GM23338 (cell line): ENCODE measurements at places on chromosomes 4 and X. TPM values are rescaled to one million over a fixed set of nuclear protein-coding genes. Genes with fewer than 3 reads are reported as not detected.
A peak's percentile ranks its signal among the peaks of the same experiment; 100 is the strongest.

- peak; percentile 60 for DNase-seq
- no peak overlapping the region for H3K4me3 ChIP-seq
- no peaks in the 10 kb centered on the region for H3K27me3 ChIP-seq
- H3K27ac ChIP-seq: no peak overlapping the region
- no peaks in the 10 kb centered on the region for H3K36me3 ChIP-seq
- no peaks in the 10 kb centered on the region for H3K4me1 ChIP-seq
Measured at GRCh38 chr4:130808492-130808891, 1712.5 kb downstream of the C4orf33 start.

GRCh38 chrX:139844884-139845283 is 88.0 kb downstream of the ATP11C start:
- no peak for DNase-seq
- no peaks in the 10 kb centered on the region for H3K27me3 ChIP-seq
- H3K27ac ChIP-seq: no peak overlapping the region
- peaks cover 18% of the 10 kb centered on the region for H3K4me1 ChIP-seq
- H3K36me3 ChIP-seq: no peaks in the 10 kb centered on the region

DNA sequence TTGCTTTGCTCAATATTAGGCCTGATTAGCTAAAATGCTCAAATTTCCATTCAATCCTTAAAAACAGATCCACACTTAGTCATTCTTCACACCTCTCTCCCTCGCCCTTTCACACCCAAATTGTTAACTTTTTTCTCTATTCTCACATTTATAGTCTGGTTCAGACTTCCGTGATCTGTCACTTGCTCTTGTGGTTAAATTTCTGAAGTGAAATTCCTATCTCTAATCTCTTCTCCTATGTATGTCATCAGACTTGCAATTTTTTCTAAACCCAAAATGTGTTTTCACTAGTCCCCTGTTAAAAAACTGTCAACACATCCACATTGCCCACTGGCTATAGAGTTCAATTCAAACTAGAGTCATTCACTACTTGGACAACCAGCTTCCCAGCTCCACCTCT is 63.2 kb downstream of the SNCA start:
- H3K27ac ChIP-seq: no peak overlapping the region
- H3K27me3 ChIP-seq: no peaks in the 10 kb centered on the region
- no peak for DNase-seq
- no peaks in the 10 kb centered on the region for H3K36me3 ChIP-seq

GRCh38 chrX:68648960-68649359 is 1.5 kb downstream of the STARD8 start:
- H3K36me3 ChIP-seq: no peaks in the 10 kb centered on the region
- peaks cover 12% of the 10 kb centered on the region for H3K4me1 ChIP-seq
- H3K27ac ChIP-seq: 0 out of 2 replicates have a peak overlapping the region, but pooled peaks have one; percentile 17
- peak; percentile 77 for DNase-seq
- H3K27me3 ChIP-seq: 0 out of 2 replicates have a peak, but pooled peaks cover 5% of the 10 kb centered on the region

DNA sequence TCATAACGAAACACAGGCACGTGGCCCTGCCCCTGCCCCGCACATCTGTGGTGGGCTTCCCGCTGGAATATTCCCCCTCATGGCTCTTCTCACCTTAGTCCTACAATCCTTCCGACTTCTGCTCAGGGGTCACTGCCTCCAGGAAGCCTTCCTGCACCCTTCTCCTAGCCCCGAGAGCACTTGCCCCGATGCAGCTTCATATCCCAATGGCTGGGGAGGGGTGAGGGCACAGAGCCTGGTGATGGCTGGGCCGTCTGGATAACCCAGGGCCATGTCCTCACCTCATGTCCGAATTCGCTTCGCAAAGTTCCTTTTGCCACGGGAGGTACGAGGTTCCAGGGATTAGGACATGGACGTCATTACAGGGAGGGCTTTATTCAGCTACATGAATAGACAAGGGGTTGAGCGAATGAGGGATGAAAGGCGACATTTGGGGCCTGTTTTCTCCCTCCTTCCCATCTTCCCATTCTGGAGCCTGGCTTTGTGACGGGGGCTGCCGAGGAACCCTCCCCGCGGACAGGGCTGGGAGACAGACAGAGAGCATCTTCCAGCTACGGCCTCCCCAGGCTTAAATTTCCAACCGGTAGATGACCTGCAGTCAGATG is 35.5 kb upstream of the HMX1 start:
- no peak overlapping the region for H3K27ac ChIP-seq
- no peaks in the 10 kb centered on the region for H3K27me3 ChIP-seq
- H3K4me1 ChIP-seq: no peaks in the 10 kb centered on the region
- no peak overlapping the region for H3K4me3 ChIP-seq
- no peaks in the 10 kb centered on the region for H3K36me3 ChIP-seq

DNA sequence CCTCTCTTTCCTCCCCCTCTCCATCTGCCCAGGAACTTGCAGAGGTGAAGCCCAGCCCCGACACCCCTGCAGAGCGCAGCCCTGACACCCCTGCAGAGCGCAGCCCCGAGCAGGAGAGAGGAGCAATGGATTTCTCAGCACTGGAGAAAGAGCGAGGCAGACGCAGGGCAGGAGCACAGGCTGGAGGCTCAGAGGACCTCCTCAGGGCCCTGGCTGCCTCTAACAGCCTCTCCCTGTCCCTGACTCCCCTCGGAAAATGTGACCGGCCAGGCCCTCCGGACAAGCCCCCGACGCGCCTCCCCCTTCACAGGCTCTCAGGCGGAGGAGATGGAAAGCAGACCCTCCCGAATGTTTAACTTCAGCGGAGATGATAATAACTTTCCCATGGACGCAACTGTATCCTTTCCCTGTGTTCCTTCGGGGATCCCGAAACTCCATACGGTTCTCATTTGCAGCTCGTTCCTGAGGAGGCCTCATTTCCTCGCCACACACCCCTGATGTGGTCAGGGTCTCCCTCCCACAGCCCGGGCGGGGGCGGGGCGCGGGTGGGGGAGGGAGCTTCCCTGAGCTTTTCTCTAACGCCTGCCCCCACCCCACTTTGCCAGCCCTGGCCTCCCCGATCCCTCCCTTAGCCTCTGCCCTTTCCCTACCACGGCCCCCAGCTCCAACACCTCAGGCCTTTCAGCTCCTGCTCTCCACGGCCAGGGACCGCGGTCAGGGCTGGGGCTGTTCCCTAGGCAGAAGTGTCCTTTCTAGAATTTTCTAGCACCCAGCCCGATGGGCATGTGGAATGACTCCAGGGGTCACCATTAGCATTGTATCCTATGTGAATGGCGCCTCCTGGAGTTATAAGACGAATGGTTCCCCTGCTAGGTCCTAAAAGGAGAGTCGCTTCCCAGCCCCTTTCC is 201.1 kb upstream of the BCOR start:
- H3K4me1 ChIP-seq: no peaks in the 10 kb centered on the region
- no peak overlapping the region for H3K4me3 ChIP-seq
- H3K36me3 ChIP-seq: no peaks in the 10 kb centered on the region
- peak; percentile 74 for DNase-seq
- no peaks in the 10 kb centered on the region for H3K27me3 ChIP-seq
- no peak overlapping the region for H3K27ac ChIP-seq

DNA sequence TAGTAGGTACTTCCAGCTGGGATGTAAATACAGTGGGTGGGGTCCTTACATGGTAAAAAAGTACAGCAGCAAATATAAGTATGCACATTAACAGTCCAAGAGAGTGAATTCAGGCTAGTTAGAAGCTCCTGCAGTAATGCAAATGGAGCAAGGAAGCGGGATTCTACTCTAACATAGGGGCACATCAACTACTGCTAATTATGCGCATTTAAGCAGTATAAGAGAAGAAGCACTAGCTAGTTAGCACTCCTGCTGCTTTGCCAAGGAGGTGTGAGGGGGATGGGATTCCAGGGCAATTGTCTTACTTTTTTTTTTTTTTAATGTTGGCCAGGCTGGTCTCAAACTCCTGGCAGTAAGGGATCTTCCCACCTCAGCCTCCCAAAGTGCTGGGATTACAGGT is 284.1 kb downstream of the CHIC1 start:
- peak overlapping the region; percentile 17; the same call in 1 of the 2 replicates for H3K27ac ChIP-seq
- no peaks in the 10 kb centered on the region for H3K27me3 ChIP-seq
- DNase-seq: peak; percentile 66
- H3K36me3 ChIP-seq: 0 out of 2 replicates have a peak, but pooled peaks cover 2% of the 10 kb centered on the region
- no peak overlapping the region for H3K4me3 ChIP-seq

GRCh38 chr4:61036071-61036684 is 163.9 kb upstream of the ADGRL3 start:
- no peak for DNase-seq
- no peaks in the 10 kb centered on the region for H3K36me3 ChIP-seq
- no peaks in the 10 kb centered on the region for H3K27me3 ChIP-seq
- H3K4me3 ChIP-seq: no peak overlapping the region
- no peak overlapping the region for H3K27ac ChIP-seq

DNA sequence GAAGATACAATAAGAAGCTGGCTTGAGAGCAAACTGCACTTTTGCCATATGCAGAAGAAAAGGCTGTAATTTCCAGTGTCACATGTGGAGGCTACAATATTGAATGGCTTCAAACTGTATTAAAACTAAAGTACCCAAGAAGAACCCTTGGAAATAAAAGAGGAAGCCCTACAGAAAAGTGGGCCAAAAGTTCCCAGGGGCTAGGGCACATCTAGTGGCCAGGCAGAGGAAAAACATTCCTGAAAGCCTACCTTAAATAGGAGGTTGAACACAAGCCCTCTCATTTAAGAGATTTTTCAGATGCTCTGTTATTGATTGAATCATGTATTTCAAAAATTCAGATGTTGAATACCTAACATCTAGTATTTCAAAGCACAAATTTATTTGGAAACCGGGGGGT is 40.6 kb upstream of the PRDX4 start:
- DNase-seq: peak; percentile 22
- no peaks in the 10 kb centered on the region for H3K36me3 ChIP-seq
- no peak overlapping the region for H3K27ac ChIP-seq
- H3K4me1 ChIP-seq: no peaks in the 10 kb centered on the region
- no peak overlapping the region for H3K4me3 ChIP-seq

GRCh38 chrX:23381099-23382087 is 46.7 kb downstream of the PTCHD1 start:
- H3K27ac ChIP-seq: peak overlapping the region; percentile 59; the same call in 1 of the 2 replicates
- peaks cover 8% of the 10 kb centered on the region for H3K4me1 ChIP-seq
- H3K36me3 ChIP-seq: no peaks in the 10 kb centered on the region

GRCh38 chr4:52604215-52604614 is 54.9 kb downstream of the USP46 start:
- H3K4me3 ChIP-seq: no peak overlapping the region
- peaks cover 18% of the 10 kb centered on the region for H3K36me3 ChIP-seq
- no peak overlapping the region for H3K27ac ChIP-seq
- no peak for DNase-seq
- H3K27me3 ChIP-seq: no peaks in the 10 kb centered on the region

DNA sequence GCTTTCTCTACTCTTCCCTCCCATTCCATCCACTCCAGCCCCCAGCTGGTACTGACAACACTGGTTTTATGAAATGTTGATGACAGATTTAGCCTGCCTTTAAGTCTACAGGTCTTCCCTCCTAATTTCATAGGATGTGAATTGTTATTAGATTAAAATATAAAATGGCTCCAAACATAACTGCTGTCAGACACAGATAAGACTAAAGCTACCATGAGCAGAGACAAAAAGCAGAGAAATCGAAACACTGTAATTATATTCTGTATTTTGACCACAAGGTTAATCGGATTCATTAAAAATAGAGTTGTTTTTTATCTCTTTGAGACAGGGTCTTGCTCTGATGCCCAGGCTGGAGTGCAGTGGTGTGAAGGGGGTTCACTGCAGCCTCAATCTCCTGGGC is 28.3 kb downstream of the SEC24D start:
- H3K27me3 ChIP-seq: no peaks in the 10 kb centered on the region
- H3K36me3 ChIP-seq: peaks cover 26% of the 10 kb centered on the region
- H3K4me1 ChIP-seq: peaks cover 10% of the 10 kb centered on the region; the same call in 1 of the 2 replicates
- H3K4me3 ChIP-seq: no peak overlapping the region

DNA sequence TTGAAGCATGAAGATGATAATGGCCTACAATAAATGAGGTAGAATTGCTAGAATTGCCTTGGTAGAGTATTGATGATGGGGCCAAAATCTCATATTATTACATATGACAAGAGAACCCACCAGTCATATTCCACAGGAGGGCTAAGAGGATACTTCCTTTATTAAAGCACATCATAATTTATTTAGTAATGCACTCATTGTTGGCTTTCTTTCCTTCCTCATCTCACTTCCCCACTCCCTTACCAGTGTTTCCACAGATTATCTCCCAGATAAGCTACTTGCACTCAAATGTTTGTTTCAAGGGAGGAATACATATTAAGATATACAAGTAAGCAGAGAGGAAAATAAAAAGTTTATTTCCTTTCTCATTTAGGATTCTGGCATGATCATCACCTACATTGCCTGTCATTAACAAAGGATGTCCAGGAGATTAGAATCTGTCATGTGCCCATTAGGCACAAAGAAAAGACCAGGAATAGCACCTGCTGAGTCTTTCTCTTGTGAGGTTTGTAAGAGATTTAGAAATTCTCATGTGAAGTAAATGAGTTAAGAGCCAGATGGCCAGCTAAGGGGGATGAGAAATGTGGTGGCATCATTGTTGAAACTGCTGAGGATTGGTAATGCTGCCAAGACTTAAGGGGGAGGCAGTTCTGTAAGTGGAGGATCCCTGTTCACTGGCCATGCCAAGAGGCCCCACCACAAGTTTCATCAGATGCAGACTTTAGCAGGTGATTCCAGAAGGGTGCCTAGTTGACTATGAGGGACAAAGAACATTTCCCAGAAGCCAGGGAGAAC is 52.4 kb upstream of the PRDM8 start:
- no peaks in the 10 kb centered on the region for H3K27me3 ChIP-seq
- H3K4me1 ChIP-seq: no peaks in the 10 kb centered on the region
- H3K36me3 ChIP-seq: no peaks in the 10 kb centered on the region
- no peak for DNase-seq
- H3K27ac ChIP-seq: no peak overlapping the region

GRCh38 chrX:153336121-153336894 is 2.4 kb downstream of the ZNF275 start:
- no peaks in the 10 kb centered on the region for H3K27me3 ChIP-seq
- H3K27ac ChIP-seq: no peak overlapping the region
- H3K4me3 ChIP-seq: no peak overlapping the region
- peaks cover 12% of the 10 kb centered on the region; the same call in 1 of the 2 replicates for H3K4me1 ChIP-seq
- H3K36me3 ChIP-seq: no peaks in the 10 kb centered on the region
- no peak for DNase-seq

GRCh38 chr4:128604840-128605239 is 204.7 kb upstream of the JADE1 start:
- no peak for DNase-seq
- H3K4me1 ChIP-seq: peaks cover 20% of the 10 kb centered on the region
- no peak overlapping the region for H3K4me3 ChIP-seq
- no peaks in the 10 kb centered on the region for H3K27me3 ChIP-seq
- H3K27ac ChIP-seq: no peak overlapping the region

TCP11X2 gene
- 0.97 and 1.6 TPM in 2 replicates for total RNA-seq

NLGN4X gene
- 86.5 and 86.8 TPM in 2 replicates for total RNA-seq

ARSJ gene
- 3.5 and 6.6 TPM in 2 replicates for total RNA-seq

GATB gene
- 17.7 and 19.4 TPM in 2 replicates for total RNA-seq

DCX gene
- 2.4 and 3.0 TPM in 2 replicates for total RNA-seq

ODAPH gene
- not detected in 2 replicates for total RNA-seq

ZNF518B gene
- 9.5 and 10.8 TPM in 2 replicates for total RNA-seq

DOK7 gene
- 0.52 and 0.54 TPM in 2 replicates for total RNA-seq

GTPBP6 gene
- total RNA-seq: 57.4 and 66.8 TPM in 2 replicates

BEX5 gene
- total RNA-seq: 12.0 and 22.4 TPM in 2 replicates

CTAG1B gene
- total RNA-seq: not detected in 2 replicates

DIPK2B gene
- not detected in 2 replicates for total RNA-seq

TCEAL9 gene
- 31.6 and 37.1 TPM in 2 replicates for total RNA-seq

RAB41 gene
- not detected in 2 replicates for total RNA-seq
